Iris pigment epithelial cell (primary cell): ENCODE measurements at places on chromosomes 2 and 18.

DNA sequence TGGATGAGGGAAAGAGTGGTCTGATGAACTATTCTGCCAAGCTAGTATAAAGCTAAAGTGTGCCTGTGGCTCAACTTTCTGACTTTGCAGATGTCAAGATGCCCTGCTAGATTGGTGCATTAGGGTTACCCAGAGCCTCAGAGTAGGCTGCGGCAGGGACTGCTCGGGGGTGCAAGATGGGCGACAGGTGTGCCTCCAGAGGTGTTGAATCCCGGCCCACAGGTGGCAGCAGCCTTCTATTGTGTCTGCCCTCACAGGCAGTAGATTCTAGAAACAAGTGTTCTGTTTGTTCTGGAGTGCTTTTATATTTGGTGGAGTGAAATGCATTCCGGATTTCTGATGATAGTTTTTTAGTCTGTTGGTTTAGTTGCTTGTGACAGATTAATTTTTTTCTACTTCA, 131.6 kb upstream of the IL1R2 start:
- no peak for DNase-seq

DNA sequence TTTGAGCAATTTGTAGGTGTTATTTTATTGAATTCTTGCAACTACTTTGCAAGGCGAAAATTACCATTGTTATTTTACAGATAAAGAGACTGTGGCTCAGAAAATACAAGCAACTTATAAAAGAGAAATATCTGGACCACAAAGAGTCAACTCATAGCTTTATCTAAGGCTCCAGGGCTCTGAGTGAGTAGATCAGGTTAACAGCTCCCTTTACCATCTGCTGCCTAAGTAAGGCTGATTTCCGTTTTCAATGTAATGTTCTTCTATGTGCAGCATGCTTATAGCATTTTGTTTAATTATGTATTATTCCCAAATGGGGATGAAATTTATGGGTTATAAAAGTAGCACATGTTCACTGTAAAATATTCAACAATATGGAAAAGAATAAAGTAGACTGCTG, 299.1 kb upstream of the TNP1 start:
- no peak for DNase-seq

DNA sequence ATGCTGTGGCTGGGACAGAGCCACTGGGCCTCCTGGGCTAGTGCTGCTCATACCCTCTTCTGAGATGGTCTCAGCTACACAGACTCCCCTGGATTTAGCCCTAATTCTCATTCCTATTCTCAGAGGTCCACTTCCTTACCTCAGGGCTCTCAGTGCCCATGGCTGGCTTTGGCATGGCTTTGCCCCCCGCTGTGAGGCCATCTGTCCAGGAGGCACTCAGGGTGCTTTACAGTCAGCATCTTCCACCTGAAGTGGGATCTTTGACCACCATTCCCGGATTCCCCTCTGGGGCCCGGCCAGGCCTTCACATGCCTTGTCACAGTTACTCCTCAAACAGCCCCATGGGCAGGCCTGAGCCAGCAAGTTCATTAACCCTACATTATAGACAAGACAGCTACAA, 161.8 kb downstream of the CELF4 start:
- no peak for DNase-seq

GRCh38 chr2:174473796-174474195, 13.0 kb downstream of the GPR155 start:
- DNase-seq = no peak

- DNase-seq = no peak
These were observed 418 bp downstream of the WDR75 start for GRCh38 chr2:189441709-189442074.

DNA sequence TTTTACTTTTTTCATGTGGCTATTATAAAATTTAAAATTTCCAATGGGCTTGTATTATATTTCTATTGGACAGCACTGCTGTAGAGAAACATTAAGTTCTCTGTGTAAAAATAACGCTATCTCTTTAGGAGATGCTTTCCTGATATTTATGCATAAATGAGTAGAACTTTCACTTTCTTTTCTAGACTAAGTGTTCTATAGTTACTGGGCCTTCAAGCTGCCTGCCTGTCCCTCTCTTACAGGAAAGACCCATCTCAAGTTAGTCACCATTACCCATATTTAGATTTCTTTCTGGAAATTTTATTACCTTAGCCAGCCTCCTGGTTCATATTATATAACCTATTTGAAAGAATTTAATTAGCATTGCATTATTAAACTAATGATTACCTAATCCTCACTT, 4.8 kb downstream of the ITGA4 start:
- peak; percentile 45 for DNase-seq

DNA sequence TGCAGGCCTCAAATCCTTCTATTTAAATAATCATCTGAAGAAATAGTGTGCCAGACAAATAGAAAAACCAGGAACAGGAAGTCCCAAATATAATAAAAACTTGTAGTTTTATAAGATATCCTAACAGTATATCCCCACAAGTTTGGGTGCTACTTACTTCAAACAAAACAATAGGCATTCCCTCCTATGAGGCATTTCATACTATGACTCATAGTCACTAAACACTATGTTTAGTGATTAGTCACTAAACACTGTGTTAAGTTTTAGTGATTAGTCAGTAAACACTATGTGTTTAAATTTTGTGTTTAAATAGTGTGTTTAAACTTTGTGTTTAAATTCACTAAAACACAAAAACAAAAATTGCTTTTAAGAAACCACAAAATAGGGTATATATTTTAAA, 407.0 kb upstream of the CDH19 start:
- DNase-seq = peak; percentile 10

DNA sequence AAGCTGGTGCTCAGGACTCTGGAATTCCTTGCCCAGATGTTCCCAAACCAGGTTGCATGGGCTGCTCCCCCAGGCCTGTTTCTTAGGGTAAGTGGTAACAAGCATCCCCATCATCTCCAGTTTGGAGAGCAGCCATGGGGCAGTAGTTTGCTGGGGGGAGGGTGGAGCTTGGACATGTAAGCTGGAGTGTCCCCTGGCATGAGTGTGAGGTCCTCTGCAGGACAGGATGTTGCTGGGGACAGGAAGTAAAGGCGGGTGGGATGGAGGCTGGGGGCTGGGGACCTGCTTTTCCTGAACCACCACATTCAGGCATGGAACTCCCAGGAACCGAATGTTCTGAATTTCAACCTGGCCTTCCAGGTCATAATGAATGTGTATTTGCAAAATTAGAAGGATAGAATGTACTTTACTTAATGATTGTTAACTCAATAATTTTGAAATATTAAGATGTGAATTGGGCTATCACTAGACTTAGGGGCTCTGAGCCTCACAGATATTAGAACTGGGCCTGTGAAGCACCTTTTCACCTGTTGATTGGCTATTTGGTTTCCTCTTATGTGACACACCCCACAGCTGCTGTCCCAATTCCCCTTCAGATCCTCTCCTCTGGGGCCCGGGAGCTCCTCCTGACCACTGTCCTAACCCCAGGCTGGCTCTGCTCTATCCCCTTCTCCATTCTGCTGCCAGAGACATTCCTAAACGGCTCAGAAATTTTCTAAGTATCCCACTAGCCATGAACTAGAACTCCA, 66.4 kb upstream of the EPAS1 start:
- DNase-seq = no peak

- peak; percentile 18 for DNase-seq
These were observed 3.4 kb downstream of the FZD7 start for GRCh38 chr2:202037086-202037485.

DNA sequence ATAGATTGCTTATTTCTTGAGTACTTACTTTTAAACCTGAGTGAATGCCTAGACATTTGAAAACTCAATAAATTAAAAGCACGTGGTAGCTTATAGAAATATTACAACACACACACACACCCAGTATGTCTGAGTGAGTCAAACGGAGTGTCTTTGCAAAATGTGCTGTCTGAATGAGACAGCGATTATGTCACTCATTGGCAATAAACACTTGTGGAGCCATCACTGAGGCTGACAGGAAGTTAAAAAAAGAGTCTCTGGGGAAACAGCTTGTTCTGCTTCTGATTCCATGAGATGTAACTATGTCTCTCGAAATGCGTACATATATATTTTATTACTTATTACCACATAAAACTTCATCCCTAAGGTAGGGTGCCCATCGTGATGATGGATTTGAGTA, 22.3 kb upstream of the VPS4B start:
- peak; percentile 94 for DNase-seq

DNA sequence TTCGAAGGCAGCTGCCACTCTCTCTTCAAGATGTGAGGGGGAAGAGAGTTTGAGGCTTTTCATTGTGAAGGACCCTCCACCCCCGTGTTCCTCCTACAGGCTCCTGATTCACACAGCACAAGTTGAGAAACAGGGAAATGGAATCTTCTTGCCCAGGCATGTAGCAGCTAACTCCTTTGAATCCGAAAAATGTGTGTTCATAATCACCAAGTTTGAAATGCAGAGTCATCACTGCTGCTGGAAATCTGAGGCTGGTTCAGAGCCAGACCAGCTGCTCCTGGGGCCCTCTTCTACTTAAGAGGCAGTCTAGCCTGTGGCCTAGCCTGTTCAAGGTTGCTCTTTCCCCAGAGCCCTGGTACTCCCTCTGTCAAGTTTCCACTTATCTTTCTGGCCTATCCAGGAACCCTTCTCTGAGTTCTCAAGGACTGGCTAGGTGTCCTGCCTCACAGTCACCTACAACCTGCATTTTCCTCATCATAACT, 166.4 kb downstream of the TMEM247 start:
- DNase-seq = peak; percentile 99

DNA sequence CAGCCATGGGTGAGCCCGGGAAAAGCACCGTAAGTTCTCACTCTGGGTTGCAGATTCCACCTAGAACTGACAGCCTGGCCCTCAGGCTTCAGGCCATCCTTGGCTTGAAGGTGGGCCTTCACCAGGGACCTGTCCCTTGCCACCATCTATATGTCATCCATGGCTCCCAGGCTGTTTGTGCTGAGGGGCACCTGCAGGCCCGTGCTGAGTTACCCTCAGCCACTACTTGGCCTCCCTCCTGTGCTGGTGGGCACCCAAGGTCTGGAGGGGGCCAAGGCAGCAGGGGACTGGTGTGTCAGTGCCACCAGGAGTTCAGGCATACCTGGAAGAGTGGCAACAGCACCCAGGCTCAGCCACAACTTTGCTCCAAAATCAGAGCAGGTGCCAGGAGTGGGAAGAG, 326.2 kb upstream of the SMIM21 start:
- DNase-seq = no peak

DNA sequence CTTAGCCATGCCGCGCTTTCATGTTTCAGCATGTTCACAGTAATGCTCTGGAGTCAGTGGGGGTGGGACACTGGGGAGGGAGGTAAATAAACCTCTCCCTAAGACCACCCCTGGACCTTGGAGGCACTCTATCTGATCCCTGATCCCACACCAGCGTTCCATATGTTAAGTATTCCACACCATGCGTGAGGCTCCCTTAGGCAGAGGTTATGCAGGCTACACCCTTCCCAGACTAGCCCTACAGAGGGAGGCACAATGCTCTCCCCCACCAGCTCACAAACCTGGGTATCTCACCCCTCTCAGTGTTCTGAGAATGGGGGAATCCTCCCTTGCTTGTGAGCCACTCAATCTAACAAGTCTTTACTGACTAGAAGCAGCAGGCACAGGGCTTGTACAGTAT, 1610.4 kb upstream of the ZEB2 start:
- DNase-seq = no peak

DNA sequence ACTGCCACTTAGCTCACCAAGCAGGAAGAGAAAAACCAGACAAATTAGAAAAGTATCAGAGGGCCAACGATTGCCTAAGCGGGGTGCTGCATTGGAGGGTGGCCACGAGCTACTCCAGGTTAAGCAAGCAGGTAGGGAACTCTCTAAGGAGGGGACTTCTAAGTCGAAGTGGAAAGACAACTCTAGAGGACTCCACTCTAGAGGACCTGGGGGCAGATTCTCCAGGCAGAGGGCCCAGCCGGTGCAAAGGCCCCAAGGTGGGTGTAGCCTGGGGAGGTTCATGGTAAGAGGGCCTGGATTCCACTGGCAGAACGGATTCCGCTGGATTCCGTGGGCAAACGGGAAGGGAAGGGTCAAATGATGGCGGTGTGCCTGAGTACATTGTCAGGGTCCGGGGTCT, 12.7 kb downstream of the FBLN7 start:
- no peak for DNase-seq

- no peak for DNase-seq
These were observed 128.4 kb downstream of the IKZF2 start for GRCh38 chr2:213022987-213023386.

GRCh38 chr2:47012189-47012588, 96.6 kb upstream of the MCFD2 start:
- no peak for DNase-seq

DNA sequence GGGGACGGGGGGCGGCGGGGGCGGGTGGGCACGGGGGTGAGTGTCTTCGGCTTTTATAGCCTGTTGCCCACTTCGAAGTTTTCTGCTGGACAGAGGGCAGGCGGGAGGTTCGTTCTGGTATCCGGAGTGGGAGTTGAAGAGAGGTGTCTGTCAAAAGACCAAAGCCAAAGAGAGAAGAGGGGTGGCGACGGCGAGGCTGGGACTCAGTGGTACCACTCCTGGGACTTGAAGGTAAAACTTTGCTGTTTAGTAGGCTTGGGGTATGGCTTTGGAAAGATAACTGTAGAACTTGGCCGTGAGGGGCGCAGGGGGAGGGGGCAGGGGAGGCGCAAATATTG, 215.8 kb upstream of the DTNA start:
- no peak for DNase-seq

GRCh38 chr2:86232910-86233309, 33.7 kb downstream of the MRPL35 start:
- no peak for DNase-seq

- DNase-seq = peak; percentile 72
These were observed 25.8 kb downstream of the CAB39 start for GRCh38 chr2:230738391-230738811.

DNA sequence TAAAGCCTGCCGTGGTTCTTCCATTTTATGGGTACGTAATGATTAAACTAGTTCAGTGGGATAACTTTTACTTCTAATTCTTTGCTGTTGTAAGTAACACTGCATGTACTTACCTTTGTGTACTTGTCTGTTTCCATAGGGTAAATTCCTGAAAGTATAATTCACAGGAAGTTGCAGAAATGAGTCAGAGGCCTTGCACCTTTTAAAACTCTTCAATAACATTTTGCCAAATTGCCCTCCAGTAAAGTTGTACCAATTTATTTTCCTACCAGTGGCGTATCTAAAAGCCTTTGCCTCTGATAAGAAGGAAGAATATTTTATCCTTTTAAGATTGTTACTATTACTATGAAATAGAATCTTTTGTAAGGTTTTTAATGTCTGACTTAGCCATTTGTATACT, 65.1 kb downstream of the CAB39 start:
- DNase-seq = peak; percentile 58

DNA sequence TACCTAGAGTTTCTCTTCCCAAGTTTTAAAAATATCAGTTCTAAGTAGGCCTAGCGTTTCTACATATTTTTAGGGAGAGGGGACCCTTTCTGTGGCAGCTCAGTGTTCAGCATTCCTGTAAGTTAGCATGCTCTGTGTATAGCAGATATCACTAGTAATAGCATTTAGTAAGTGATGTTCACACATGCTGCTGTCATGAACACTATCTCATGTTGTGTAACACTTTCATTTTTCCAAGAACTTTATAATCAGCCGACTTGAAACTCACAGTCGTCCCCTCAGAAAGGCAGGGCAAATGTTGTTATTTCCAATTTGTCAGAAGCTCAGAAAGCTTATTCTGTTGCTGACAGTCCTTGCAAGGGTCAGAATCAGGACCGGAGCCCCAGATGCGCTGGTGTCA, 267.7 kb downstream of the ALPK2 start:
- DNase-seq = no peak

GRCh38 chr2:102014041-102014345, 22.2 kb downstream of the IL1R2 start:
- DNase-seq = no peak

- DNase-seq = no peak
These were observed 34.1 kb upstream of the IL1RL1 start for GRCh38 chr2:102277202-102277700.

- no peak for DNase-seq
These were observed 618.8 kb downstream of the METTL4 start for GRCh38 chr18:1952486-1952885.

GRCh38 chr2:233075966-233076339, 15.8 kb downstream of the INPP5D start:
- DNase-seq = no peak
